ENCODE measurements at places on chromosomes 1 and 21. TPM values are rescaled to one million over a fixed set of nuclear protein-coding genes. Genes with fewer than 3 reads are reported as not detected.

TAS1R1 gene
- total RNA-seq, result not detected

SH2D5 gene
- total RNA-seq, result not detected

DNA sequence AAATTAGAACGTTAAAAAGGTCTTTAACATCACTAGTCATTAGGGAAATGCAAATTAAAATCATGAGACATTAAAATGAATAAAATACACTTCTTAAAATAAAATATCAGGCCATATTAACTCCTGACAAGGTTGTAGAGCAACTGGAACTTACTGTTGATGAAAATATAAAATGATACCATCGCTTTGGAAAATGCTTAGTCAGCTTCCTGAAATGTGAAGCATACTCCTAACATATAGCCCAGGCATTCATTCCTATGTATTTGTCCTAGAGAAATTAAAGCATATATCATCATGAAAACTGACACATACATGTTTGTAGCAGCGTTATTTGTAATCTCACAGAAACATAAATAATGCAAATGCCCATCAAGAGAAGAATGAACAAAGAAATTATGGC lies 211.5 kb upstream of the CHRM3 start:
- no peak for DNase-seq

GRCh38 chr21:40696246-40696645 lies 150.7 kb downstream of the DSCAM start:
- no peak for DNase-seq

DNA sequence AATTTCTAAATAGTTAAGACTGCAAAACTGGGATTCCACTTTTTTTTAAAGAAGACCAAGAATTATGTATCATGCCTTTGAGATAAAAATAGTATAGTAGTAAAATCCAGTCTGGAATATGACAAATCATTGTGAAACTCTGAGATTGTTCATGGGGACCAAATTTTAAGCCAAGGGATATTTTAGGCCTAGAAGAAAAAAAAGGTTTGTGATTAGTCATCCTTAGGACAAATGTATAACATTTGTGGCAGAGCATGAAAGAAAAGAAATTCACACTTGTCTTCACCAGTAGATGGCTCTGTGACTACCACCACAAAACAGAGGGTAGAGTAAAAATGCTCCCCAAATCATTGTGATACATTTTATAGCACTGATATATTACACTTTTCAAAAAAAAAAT lies 226.1 kb downstream of the KCTD3 start:
- DNase-seq, result no peak

DNA sequence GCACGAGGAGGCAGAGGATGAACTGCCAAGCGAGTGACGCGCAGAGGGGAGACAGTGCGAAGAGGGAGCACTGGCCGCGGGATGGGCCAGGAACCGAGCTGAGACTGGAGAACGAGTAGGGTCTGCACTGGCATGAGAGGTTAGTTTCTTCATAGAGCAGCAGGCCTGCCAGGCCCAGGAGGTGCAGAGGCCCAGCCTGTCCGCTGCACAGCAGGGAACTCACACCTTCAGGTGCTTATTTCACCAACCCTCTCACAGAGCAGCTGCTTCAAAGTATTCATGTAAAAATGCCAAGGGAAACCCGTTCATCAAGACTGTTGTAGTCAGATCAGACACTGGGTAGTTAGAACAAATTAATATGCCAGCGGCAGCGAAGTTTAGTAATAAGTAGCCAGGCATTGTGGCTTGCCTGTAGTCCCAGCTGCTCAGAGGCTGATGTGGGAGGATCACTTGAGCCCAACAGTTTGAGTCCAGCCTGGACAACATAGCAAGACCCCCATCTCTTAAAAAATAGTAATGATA lies 144.5 kb downstream of the SLC45A1 start:
- DNase-seq, result no peak

DNA sequence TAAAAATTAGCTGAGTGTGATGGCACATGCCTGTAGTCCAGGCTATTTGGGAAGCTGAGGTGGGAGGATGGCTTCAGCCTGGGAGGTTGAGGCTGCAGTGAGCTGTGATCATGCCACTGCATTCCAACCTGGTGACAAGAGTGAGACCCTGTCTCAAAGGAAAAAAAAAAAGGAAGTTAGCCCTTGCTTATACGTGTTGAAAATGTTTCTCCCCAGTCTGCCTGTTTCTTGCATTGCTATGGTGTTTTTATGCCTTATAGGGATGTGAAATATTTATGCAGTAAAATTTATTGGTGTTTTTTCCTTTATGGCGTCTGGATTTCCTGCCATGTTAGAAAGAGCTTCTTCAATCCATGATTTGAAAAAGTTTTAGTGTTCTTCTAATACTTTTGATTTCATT lies 3.6 kb upstream of the RERE start:
- no peak for DNase-seq

DNA sequence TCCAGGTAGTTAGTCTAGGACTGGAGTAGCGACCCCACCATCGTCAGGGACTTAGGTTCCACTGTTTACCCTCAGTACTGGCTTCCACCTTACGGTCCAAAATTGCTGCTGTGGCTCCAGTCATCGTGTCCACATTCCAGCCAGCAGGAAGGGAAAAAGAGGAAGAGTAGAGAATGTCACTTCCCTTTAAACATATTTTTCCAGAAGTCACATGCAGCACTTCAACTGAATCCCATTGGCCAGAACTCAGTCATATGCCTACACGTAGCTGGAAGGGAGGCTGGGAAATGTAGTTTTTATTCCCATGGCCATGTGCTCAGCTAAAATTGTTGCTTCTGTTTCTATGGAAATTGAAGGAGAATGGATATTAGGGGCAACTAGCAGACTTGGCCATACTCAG lies 84.1 kb upstream of the SELENON start:
- DNase-seq, result no peak

DNA sequence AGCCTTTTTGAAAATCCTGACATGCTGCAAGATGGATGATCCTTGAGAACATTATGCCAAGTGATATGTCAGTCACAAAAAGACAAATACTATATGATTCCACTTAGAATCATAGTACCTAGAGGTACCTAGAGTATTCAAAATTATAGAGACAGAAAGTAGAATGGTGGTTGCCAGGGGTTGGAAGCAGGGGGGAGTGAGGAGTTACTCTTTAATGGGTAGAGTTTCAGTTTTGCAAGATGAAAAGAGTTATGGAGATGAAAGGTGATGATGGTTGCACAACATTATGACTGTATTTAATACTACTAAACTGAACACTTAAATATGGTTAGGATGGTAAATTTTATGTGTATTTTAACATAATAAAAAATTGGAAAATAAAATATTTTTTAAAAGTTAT lies 37.9 kb upstream of the PODN start:
- no peak for DNase-seq

GRCh38 chr1:203649551-203649998 lies 22.9 kb downstream of the ATP2B4 start:
- DNase-seq, result no peak

DNA sequence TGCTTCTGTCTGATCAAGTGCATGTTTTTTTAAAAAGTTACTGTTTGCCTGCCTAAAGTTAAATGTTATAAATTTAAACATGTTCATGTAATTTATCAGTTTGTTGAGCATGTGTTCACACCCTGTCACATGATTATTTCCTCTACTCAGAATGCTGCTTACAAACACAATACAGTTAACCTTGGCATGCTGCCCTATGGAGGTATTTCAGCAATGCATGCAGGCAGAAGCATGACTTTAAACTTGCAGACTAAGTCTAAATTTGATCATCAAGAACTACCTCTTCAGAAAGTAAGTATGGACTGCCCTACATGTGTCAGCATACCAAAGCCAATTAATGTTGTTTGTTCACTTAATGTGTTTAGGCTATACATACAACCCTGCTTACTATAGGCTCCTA lies 161.6 kb downstream of the LRRC40 start:
- DNase-seq, result no peak

DNA sequence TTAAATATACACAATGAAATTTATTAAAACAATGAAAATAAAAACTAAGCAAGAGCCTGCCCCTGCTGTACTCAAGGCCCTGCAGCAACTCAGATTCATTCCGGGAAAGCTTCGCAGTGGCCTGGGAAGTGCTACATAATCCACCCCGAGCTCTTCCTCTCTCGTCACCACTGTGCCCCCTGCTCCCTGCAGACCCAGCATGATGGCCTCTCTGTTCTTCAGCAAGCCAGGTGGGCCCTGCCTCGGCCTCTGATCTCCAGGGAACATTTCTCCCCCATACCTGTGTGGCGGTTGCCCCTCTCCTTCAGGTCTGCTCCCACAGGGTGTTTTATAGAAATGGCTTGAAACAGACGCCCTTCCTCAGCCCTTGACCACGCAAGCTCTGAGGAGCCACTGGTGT lies 10.6 kb downstream of the RNF187 start:
- DNase-seq, result no peak

DNA sequence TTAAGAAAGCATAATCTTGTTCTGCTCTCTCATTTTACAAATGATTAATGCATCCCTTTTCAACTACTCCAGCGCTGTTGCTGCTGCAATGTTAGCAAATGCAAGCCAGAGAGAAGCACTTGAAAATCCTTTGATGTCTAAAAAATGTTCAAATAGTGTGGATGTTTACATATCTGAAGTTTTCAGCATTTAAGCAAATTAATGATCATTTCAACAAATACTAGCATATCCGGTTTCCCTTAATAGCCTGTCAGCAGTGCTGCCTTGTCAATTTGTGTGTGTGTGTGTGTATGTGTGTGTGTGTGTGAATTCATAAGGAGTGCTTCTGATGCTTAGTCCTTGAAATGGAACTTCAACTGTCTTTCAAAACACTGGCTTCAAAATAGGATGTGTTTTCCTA lies 48.1 kb upstream of the WNT2B start:
- no peak for DNase-seq

DNA sequence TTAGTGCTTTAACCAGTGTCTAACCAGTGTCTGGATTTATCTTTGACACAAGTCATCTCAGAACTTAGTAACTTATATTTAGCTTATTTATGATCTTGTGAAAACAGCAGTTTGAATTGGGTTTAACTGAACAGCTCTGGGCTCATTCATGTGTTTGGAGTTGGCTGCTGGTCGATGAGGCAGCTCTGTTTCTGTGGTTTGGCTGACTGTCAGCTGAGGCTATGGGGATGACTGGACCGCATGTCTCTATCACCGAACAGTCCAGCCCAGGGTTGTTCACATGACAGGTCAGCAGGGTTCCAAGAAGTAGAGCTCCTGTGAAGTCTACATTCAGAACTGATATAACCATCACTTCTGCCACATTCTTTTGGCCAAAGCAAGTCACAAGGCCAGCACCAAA lies 29.1 kb upstream of the C21orf91 start:
- peak; percentile 61 for DNase-seq

GRCh38 chr1:202551683-202552082 lies 158.6 kb downstream of the SYT2 start:
- no peak for DNase-seq

DNA sequence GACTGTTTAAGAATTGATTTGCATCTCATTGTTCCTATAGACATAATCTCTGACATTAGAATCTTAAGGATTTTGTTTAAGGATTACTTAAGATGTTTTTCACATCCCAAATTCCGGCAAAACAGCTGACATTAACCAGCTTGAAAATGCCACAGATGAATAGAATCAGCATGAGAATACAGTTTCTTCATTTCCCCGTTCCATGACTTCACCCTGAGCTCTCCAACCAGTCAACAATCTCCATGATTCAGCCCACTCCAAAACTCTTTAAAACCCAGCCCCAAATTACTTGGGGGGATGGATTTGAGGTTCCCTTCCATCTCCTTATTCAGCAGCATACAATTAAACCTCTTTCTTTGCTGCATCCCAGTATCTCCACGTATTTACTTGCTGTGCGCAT lies 201.0 kb downstream of the LYPLAL1 start:
- no peak for DNase-seq

DNA sequence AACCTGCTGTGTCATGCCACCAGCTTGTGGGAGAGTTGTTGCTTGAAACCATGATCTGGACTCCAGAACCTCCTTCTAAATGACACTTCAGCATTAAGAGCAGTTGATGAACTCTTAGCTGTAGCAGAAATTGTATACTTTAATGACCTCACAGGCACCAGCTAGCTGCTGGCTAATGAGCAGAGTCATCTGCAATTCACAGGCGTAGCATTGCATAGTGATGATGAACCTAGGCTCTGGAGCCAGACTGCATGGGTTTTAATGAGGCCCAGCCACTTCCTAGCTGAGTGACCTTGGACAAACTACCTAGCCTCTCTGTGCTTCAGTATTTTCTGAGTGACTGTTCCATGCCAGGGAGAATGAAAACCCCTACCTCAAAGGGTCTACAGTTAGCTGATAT lies 407.1 kb downstream of the LMO4 start:
- DNase-seq, result no peak

- peak; percentile 66 for DNase-seq
Measured at GRCh38 chr1:94418664-94419655, 771 bp downstream of the ABCD3 start.

DNA sequence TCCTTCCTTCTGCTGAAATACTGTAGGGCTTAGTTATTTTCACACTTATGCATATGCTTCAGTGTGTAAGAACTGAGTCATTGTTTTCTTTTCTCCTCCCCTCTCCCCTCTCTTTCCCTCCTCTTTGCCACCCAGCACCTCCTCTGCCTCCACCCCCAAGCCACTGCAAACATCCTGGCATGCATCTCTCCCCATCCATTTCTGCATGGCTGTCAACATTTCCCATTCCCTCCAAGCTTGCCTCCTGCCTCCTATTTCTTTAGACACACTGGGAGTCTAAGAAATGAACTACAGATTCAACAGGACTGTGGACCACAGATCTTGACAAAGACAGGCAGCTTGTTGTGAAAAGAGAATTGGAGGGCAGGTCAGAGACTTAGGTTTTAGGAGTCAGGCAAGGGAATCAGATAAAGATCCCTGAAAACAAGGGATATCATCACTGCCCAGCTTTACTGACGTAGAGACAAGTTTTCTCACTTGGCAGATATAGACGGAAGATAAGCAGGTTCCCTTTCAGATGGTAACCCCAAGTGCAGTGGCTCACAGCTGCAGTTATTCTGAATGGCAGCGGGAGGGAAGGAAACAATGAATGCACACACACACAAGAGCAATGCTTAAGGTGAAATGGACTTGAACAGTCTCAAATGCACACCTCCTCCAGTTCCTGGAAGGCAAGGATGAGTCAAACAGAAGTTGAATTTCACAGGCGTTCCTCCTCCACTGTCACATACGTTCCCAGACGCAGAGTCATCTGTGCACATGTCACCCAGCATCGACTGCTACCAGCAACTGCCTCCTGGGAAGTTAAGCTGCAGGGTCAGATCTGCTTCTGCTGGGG lies 56.1 kb downstream of the HIVEP3 start:
- DNase-seq, result no peak
